Left renal cortex interstitium (tissue), 4 donors: ENCODE measurements at places on chromosomes 4 and X. TPM values are rescaled to one million over a fixed set of nuclear protein-coding genes. Genes with fewer than 3 reads are reported as not detected.

SMR3B gene
- polyA plus RNA-seq = not detected

KDR gene
- 51.5 TPM for polyA plus RNA-seq

PDGFRA gene
- 144 TPM for polyA plus RNA-seq

DGAT2L6 gene
- 0.09 TPM for polyA plus RNA-seq

SLC6A14 gene
- 0.46 TPM for polyA plus RNA-seq

FAAH2 gene
- polyA plus RNA-seq = 12.7 TPM

ADH1A gene
- polyA plus RNA-seq = 0.96 TPM

KLHL15 gene
- polyA plus RNA-seq = 14.7 TPM

FOXR2 gene
- polyA plus RNA-seq = not detected

EXOC1L gene
- not detected for polyA plus RNA-seq

KIF4A gene
- 17.9 TPM for polyA plus RNA-seq

DNA sequence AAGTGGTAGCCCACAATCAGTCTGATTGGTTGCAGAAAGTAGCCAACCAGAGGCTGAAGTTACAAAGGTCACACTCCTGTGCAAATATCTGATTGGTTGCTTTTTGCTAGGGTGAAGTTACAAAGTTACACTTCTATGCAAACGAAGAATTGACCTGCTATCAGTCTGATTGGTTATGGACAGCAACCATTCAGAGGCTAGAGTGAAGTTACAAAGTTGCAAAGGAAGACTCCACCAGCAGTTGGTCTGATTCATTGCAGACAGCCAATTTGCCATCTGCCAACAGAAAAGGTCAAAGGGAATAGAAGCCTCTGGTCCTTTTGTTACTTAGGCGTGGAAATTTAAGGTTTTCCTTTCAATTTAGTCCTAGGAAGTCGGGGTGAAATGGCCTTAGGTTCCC lies 377.7 kb downstream of the PRDM5 start:
- DNase-seq = no peak

GRCh38 chr4:128728190-128728589 lies 81.3 kb upstream of the JADE1 start:
- DNase-seq = no peak

DNA sequence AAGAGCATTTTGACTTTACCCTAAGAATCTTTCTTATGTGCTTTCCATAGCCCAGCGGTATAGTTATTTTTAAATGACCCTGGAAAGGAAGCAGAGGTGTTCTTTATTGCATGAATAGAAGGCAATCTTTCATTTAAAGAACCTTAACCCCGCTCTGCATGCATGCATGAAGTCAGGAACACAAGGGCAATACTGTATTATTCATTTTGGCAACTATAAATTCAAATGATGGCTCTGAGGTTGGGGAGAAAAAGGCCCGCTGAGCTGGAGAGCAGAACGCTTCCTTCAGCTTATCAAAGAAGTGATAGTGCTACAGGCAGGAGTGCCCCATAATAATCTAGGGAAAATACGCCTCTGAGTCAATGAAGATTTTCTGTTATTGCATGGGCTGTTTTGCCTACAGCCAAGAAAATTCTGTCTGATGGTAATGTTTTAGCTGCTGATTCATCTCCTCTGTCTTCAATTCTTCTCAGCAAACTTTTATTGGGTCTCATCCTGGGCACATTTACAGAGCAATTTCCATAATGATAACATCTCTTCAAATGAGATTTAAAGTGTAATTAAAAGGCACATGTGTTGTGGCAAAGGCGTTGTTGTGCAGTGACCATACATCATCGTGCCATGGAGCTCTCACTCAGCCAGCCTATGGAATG lies 452.2 kb upstream of the FTHL17 start:
- no peak for DNase-seq

DNA sequence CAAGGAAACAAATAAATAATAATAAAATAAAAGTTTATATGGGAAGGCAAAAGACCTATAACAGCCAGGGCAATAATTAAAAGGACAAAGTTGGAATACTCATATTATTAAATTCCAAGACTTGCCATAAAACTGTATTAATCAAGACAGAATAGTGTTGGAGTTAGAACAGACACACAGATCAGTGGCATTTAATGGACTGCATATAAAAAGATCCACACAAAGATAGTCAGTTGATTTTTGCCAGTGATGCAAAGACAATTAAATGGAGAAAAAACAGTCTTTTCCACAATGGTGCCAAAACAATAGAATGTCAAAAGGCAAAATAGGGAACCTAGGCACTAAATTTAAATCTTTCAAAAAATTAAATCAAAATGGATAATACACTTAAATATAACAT lies 587.1 kb upstream of the GRIA3 start:
- DNase-seq = no peak

DNA sequence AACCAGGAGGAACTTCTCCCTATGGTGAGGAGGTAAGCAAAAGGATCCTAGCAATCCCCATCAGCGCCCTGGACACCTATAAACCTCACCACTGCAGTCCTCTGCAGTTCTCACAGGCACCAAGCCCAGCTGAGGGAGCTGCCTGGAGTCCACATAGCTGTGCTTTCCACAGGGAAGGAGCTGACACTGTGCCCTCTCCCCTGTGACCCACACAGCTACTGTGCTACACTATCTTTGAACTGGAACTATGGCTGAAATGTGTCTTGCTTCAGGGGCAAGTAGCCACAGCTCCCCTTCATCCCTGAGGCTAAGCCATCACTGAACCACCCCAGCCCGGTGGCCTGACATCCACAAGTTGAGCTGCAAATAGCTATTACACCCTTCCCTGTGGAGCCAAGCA lies 208.5 kb upstream of the RPL34 start:
- no peak for DNase-seq

DNA sequence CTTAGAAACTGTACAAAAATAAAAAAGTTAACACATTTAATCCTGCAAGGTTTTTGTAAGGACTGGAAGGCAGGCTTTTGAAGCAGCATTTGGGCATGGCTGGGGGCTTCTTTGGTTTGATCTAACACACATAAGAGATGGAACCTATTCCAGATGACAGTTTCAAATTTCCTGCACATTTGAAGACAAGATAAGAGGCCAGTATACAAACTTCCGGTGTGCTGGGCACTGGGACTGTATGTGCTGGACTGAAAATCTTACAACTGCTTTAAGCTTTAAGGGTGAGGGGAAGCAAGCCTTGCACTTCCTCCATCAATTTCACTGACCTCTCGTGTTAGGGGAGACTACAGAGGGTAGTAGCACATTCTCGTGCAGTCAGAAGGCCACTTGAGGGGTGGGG lies 122.9 kb downstream of the AMMECR1 start:
- no peak for DNase-seq

DNA sequence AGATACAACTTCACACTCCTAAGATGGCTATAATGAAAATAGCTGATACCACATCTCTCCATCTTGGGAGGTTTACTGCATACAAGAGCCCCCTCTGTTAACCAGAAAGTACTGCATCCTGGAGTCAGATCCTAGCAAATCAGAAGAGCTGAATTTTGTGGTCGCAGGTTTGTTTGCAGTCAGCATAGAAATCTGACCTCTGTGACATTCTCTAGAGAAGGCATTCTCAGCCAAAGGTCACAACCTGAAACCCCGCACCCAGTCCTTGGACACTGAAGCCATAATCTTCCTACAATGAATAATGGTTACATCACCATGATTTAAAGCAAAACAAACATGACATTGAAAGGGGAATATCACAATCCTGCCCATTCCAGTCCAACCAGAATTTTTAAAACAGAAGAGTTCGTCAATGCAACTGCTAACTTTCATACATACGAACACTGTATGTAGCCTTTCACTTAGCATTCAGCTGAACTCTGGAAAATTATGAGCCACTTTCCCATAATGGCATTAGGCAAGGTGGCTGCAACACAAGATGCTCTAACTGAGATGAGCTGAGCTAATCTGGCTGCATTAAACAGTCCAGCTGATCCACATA lies 17.6 kb downstream of the HS6ST2 start:
- no peak for DNase-seq

GRCh38 chrX:111071542-111072277 lies 24.3 kb upstream of the PAK3 start:
- DNase-seq = no peak

DNA sequence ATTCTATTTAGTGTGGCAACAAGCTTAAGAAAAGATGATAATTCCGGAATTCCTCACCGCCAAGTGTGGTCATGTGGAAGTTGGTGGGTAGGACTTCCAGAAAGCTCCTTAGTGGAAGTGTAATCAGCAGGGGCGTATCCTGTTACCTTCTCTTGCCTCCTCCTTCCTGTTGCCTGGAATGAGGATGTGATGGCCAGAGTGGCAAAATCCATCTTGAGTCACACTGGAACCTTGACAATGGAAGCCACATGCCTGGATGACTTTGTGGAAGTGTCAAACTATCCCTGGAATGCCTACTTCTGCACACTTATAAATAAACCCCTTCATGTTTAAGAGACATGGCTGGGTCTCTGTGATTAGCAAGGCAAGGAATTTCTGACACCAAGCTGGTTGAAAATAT lies 191.0 kb downstream of the PRDM5 start:
- DNase-seq = no peak

GRCh38 chr4:121098266-121098665 lies 25.9 kb upstream of the NDNF start:
- no peak for DNase-seq

- DNase-seq = no peak
Measured at GRCh38 chr4:68324519-68325262, 25.2 kb downstream of the YTHDC1 start.

DNA sequence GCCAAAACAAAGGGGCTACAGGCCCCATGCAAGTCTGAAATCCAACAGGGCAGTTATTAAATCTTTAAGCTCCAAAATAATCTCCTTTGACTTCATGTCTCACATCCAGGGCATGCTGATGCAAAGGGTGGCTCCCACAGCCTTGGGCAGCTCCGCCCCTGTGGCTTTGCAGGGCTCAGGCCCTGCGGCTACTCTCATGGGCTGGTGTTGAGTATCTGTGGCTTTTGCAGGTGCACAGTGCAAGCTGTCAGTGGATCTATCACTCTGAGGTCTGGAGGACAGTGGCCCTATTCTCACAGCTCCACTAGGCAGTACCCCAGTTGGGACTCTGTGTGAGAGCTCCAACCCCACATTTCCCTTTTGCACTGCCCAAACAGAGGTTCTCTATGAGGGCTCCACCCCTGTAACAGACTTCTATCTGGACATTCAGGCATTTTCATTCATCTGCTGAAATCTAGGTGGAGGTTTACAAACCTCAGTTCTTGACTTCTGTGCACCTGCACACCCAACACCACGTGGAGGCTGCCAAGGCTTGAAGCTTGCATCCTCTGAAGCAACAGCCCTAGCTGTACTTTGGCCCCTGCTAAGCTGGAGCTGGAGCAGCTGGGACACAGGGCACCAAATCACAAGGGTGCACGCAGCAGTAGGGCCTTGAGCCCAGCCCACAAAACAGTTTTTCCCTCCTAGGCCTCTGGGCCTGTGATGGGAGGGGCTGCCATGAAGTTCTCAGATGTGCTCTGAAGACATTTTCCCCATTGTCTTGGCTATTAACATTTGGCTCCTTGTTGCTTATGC lies 154.8 kb upstream of the PDE5A start:
- DNase-seq = no peak

DNA sequence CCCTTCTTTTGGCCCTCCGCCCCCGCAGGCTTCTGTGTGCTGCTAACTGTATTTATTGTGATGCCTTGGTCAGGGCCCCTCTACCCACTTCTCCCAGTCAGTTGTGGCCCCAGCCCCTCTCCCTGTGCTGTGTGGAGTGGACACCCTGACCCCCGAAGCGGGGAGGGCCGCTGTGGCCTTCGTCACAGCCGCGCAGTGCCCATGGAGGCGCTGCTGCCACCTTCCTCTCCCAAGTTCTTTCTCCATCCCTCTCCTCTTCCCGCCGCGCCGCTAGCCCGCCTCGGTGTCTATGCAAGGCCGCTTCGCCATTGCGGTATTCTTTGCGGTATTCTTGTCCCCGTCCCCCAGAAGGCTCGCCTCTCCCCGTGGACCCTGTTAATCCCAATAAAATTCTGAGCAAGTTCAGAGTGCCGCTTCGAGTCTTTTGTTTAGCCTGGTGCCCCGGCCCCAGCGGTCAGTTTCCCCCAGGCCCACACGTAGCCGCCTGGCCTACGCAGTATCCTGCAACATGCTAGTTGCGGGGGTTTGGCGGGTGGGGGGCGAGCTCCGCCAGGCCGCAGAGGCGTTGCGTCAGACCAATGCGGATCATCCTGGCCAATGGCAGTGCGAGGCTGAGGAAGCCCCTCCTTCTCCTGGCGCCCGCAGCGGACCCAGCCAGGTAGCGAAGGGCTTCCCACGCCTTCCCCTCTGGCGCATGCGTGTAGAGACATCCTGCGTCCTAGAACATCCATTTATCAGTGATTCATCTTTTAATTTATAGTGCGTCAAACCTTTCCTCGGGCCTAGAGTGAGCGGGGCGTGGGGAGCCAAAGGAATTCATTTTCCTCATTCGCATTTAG lies 5.6 kb upstream of the KANTR start:
- peak; percentile 61 for DNase-seq

DNA sequence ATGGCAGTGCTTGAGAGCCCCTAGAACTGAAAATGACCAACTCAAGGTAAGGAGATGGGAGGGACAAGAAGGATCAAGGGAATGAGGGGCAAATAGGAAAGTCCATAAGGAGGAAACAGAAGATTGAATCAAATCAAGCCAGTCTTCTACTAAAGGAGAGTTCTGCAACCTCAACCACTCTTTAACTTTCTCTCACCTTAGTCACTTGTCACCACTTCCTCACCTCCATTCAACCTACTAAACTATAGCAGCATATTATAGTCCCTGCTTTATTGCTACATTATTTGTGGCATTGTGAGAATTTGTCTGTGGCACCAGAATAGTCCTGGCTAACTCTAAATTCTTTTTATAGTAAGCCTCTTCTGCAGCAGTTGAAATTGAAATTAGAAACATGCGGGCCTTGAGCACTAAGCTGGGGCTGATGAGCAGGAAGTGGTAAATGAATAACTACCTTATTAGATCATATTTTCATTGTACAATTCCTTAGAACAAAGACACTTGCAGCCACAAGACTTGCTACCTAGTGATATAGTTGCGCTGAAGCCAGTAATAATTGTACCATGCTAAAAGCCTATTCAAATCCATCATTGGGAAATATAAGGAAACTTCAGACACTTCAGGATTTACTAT lies 336.9 kb downstream of the ZNF674 start:
- DNase-seq = no peak

- DNase-seq = no peak
Measured at GRCh38 chrX:34810364-34810763, 132.2 kb upstream of the FAM47B start.

DNA sequence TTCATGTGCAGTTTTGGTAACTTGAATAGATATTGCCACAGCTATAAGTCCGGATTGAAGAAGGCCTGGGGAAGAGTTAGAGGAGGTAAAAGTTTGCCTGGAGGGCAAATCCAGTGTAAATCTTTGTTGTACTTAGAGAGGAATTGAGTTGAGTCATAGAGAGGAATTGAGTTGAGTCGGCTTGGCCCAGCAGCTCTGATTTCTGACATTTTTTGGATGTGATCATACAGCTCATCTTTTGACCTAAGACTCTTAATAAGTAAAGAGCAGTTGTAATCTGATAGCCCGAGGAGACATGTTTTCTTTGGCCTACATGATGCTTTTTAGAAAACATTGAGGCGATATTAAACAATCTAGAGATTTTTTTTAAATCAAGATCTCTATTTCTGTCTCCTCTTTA lies 3.9 kb downstream of the KIT start:
- DNase-seq = no peak

DNA sequence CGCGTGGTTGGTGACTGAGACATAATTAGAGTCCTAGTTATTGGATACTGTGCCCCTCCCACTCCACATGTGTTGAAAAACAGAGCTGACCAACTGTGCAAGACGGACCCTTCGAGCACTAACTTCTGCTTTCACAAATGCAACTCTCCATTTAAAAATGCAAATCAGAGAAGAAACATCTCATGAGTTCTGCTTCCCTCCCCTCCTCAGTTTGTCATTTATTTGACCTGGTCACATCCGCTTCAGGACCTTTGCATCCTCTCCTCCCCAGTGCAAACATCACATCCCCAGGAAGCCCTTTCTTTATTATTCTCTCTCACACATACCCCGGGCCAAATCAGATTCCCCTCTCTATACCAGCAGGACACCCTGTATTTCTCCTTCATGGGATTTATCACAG lies 38.1 kb upstream of the NOCT start:
- DNase-seq = no peak
